Epithelial cell of prostate (primary cell): ENCODE measurements at places on chromosomes 4 and X.
A peak's percentile ranks its signal among the peaks of the same experiment; 100 is the strongest.

GRCh38 chrX:136679531-136679930 is 31.6 kb downstream of the CD40LG start:
- no peak for DNase-seq

- no peak for DNase-seq
Measured at GRCh38 chrX:11444052-11444451, 150.8 kb downstream of the AMELX start.

DNA sequence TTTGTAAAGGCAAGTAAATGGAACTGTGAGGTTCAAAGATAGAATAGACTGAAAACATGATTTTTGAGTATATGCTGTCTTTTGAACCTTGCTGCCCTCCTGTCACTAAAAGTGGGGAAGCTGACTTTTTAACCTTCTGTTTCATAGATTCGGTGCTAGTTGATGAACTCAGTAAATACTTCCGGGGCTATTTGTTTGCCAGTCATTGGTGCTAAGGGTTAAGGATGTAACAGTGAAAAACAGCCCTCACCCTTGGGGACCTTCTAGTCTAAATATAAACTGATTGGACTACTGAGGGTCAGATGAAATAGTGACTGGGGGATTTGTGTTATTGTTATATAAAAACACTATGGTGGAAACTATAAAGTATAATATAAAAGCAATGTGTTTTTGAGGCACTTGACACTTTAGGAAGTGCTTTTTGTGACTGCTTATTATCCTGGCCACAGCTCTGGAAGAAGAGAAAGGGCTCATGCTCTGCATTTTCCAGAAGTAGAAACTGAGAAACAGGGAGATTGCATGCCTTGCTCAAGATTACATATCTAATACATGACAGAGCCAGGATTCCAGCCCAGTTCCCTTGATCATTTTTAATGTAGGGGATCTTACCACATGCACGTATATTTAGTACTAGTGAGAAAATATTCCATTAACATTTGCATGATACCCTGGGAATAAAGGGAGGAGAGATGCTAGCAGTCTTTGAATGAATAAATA is 3.9 kb downstream of the BST1 start:
- no peak for DNase-seq

DNA sequence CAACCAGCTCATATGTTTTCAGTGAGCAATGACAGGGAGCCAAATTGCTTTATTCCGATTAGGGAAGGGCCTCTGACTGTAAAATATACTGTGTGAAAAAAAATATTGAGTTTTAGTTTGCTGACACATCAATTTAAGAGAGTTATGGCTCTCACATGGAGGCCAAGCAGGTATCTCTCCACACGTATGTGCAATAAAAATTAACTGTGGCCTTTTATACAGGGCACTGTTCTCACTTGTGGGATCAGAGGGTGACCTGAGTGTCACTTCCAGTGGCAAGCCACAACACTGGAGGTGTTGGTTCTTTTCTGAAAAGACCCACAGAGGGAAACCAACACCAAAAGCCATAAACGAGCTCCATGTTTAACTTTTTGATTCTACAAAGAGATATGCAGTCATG is 462.8 kb downstream of the MID1IP1 start:
- DNase-seq = no peak

- no peak for DNase-seq
Measured at GRCh38 chr4:187256897-187257296, 533.2 kb upstream of the FAT1 start.

DNA sequence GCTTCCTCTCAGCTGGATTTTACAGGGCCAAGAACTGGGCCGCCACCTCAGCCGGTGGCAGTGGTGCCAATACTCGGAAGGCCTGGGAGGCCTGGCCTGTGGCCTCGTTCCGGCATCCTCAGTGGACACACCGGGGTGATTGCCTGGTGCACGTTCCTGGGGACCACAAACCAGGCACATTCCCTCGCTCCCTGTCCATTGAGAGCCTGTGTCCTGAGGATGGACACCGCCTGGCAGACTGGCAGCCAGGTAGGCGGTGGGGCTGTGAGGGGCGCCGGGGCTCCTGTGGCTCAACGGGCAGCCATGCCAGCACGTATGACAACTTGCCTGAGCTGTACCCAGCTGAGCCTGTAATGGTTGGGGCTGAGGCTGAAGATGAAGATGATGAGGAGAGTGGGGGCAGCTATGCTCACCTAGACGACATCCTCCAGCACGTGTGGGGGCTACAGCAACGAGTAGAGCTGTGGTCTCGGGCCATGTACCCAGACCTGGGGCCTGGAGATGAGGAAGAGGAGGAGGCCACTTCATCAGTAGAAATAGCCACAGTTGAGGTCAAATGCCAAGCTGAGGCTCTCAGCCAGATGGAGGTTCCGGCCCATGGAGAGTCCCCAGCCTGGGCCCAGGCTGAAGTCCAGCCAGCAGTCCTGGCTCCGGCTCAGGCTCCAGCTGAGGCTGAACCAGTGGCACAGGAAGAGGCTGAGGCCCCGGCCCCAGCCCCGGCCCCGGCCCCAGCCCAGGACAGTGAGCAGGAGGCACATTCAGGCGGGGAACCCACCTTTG is 70.4 kb downstream of the STARD8 start:
- DNase-seq = no peak

DNA sequence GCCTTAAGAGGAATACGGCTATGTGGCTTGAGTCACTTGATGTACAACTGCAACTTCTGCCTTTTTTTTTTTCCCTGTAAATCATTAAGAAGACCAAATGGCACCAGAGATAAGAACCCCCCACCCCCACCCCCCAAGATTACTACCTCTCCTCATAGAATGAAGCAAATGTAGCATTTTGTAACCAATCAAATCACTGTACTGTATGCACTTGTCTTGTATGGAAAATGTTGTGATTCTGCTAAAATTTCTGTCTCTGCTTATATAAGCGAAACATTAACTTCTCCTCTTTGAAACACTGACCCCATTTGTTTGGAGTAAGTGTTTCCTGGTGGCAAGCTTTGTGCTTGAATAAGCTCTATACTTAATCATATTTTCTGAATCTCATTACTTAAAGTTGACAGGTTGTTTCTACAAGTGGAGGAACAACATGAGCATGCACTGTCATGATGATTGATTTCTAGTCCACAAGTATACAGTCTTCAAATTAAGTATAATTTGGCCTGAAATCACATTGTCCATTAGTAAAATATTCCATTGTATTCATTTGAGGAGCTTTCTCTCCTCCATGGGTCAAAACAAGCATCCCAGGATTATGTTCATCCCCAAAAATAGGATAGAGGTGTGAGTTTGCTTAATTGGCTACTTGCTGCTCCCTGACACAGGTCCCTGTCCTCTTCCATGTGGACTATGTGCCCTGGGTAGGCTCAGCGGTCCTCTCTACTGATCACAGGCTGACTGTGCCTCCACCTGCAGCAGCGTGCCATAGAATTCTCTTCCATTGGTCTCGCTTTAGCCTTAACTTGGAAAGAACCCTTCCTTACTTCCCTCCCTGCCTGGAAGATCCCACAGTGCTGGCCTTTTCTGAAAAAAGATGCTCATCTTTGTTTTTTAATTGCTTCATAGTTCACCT is 104.0 kb upstream of the BMP2K start:
- no peak for DNase-seq

- no peak for DNase-seq
Measured at GRCh38 chr4:67452100-67452845, 93.0 kb downstream of the CENPC start.

DNA sequence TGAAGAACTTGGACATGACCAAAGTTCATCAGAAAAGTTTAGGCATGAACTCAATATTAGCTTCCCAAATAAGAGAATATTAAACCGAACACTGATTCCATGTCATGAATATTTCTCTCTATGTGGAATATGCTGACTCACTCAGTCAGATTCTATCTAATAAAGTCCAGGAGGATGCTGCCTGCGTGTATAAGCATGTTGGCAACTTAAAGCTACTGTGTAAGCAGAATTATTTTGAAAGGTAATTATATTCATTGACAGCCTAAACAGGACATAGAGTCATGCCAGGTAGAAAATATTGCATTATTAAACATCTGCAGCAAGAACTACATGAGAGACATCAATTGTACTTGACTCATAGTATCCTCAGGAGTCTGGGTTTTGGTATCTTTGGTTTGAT is 367.9 kb upstream of the SPOCK3 start:
- DNase-seq = peak; percentile 36

- no peak for DNase-seq
Measured at GRCh38 chr4:71694961-71695360, 88.9 kb downstream of the GC start.

- no peak for DNase-seq
Measured at GRCh38 chr4:70914000-70914399, 11.8 kb downstream of the MOB1B start.

DNA sequence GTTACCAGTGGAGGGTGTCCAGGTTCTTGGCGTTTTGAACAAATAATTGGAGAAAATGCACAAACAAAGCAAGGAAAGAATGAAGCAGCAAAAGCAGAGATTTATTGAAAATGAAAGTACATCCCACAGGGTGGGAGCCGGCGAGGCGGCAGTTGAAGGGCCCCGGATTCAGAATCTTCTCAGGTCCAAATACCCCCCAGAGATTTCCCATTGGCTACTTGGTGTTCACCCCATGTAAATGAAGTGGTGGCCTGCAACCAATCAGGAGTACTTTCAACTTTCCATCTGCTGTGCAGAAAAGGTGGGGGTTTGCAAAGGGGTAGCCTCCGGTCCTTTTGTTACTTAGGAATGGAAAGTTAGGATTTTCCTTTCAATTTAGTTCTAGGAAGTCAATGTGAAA is 1447.0 kb downstream of the C4orf33 start:
- DNase-seq = no peak

DNA sequence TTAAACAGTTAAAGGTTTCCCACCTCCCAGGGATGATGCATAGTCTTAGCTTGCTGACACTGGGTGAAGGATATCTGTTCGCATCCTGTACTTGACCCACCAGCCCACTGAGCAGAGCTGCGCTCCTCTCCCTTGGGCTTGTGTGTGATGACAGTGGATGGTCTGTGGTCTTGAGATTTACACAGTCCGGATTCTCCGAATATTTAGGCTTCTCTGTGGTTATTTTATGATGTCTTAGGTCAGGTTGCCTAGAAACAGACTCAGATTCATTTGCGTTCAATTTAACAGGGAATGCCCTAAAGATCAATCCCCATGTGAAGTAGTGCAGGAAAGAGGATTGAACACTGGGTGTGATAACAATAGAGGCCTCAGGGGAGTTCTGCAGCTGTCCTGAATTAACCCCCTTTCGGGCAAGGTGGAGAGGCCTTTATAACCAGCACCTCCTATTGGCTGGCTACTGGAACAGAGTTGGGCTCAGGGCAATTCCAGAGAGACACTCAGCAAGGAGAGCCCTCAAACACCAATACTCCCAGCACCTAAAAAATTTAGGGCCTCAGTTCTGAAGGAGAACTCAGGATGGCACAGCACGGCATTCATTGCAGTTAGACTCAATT is 653.2 kb upstream of the GALNT7 start:
- no peak for DNase-seq

GRCh38 chr4:34676400-34676799 is 1567.9 kb downstream of the ARAP2 start:
- no peak for DNase-seq

GRCh38 chrX:70254063-70254400 is 6.0 kb downstream of the P2RY4 start:
- no peak for DNase-seq

- no peak for DNase-seq
Measured at GRCh38 chr4:145988628-145989027, 50.0 kb upstream of the ZNF827 start.

DNA sequence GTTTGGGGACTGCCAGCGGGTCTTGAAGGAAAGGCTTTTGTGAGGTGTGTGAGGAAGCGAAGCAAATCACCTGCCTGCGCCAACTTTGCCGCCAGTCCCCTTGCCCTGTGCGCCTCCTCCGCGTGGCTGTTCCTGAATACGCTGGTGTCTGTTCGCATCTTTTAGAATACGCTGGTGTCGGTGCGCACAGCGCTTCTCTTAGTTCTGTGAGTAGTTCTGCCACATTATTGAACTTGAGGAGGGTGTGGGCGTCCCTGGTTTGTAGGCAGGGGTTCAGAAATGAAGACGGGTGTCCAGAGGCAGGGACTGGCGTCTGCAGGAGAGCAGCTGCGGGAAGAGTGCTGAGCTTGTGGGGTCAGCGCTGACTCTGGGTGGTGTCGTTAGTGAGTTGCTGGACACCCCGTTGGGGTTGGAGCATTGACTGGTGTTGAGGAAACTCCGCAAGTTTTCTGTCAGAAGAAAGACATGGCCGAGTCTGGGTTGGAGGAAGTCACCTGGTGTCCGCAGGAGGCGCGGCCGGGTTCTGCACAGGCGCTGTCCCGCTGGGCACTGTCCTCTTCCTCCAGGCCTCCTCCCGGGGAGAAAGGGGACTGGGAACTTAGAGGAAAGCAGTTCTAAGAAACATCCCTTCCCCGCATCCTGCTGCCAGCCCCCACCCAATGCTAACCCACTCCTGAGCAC is 930 bp downstream of the ZNF718 start:
- DNase-seq = no peak

DNA sequence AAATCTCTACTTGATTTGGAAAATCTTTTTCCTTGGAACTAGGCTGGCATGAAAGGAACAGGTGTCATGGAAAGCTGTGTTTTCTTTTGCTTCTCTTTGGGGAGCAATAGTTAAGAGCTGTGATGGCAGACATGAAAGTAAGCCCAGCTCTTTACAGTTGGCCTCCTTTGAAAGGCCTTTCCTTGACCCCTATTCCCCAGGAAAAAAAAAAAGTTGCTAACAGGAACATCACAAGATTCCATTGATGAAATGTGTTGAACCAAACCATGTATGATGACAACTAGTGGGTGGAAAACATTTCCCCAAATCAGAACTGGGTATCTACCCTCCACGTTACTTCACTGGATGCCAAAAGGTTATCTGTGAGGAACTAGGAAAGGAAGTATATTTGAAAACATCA is 190.7 kb upstream of the RPL34 start:
- no peak for DNase-seq

- no peak for DNase-seq
Measured at GRCh38 chrX:30156880-30157560, 58.3 kb upstream of the MAGEB2 start.

GRCh38 chr4:124997991-124998390 is 285.5 kb upstream of the ANKRD50 start:
- no peak for DNase-seq

- DNase-seq = no peak
Measured at GRCh38 chrX:107718156-107718621, 57.4 kb downstream of the TSC22D3 start.

GRCh38 chrX:154366666-154367055 is 7.8 kb downstream of the FLNA start:
- no peak for DNase-seq

DNA sequence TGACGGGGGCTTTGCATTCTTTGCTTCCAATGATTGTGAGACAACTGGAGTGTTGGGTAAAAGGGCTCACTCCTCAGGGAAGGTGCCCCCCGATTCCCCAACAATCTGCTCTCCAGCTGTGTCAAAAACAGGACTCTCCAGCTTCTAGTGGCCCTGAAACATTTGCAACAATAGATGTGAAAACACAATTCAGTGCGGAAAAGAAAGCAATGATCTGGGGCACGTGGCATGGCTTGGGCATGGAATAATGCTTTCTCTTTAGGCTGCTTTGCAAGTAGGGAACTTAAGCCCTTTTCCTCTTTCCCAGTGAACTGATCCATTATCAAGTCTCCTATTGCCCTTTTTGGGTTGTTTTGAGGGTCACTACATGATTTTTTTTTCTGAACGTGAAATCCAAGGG is 239.9 kb downstream of the C4orf33 start:
- DNase-seq = no peak
